ENCODE measurements at places on chromosomes 4 and X.

GRCh38 chr4:187070158-187070557 is 346.5 kb upstream of the FAT1 start:
- no peak for DNase-seq

GRCh38 chr4:37758226-37758625 is 68.3 kb upstream of the PGM2 start:
- no peak for DNase-seq

- no peak for DNase-seq
Measured at GRCh38 chr4:146486565-146486964, 35.2 kb downstream of the SLC10A7 start.

DNA sequence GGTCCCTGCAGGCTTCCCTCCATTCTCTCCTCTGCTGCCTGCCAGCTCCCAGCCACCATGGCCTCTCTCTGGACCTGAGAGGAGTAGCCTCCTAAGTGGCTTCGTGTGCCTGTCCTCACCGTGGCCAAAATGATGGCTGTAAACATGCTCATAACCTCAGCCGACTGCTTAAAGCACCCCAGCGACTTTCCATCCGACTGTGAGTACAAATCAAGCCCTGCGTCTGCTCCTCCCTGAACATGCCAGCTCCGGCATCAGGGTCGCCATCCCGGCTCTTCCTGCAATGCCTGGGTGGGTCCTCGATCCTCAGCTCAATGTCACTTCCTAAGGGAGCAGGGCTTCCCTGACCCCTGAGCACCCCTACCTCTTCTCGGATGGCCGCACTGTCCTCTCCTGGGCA is 3.3 kb upstream of the SORCS2 start:
- no peak for DNase-seq

- peak; percentile 38 for DNase-seq
Measured at GRCh38 chrX:7147413-7147977, at the start of gene STS. TSS of gene STS (plus strand) at chrX:7147712. CDS start at chrX:7253200, 105,488 bp downstream.

GRCh38 chr4:181792641-181793040 is 450.6 kb upstream of the TENM3 start:
- DNase-seq, result no peak

GRCh38 chr4:126051689-126052424 is 737.1 kb downstream of the FAT4 start:
- DNase-seq, result no peak

GRCh38 chrX:32480019-32480418 is 731.3 kb downstream of the DMD start:
- no peak for DNase-seq

GRCh38 chr4:137909529-137910309 is 332.4 kb downstream of the SLC7A11 start:
- DNase-seq, result no peak

GRCh38 chr4:162761965-162762364 is 404.7 kb downstream of the NAF1 start:
- no peak for DNase-seq

GRCh38 chr4:163476761-163477438 is 3.3 kb upstream of the TKTL2 start:
- no peak for DNase-seq

GRCh38 chr4:4268776-4269175 is 20.8 kb upstream of the TMEM128 start:
- DNase-seq, result no peak

DNA sequence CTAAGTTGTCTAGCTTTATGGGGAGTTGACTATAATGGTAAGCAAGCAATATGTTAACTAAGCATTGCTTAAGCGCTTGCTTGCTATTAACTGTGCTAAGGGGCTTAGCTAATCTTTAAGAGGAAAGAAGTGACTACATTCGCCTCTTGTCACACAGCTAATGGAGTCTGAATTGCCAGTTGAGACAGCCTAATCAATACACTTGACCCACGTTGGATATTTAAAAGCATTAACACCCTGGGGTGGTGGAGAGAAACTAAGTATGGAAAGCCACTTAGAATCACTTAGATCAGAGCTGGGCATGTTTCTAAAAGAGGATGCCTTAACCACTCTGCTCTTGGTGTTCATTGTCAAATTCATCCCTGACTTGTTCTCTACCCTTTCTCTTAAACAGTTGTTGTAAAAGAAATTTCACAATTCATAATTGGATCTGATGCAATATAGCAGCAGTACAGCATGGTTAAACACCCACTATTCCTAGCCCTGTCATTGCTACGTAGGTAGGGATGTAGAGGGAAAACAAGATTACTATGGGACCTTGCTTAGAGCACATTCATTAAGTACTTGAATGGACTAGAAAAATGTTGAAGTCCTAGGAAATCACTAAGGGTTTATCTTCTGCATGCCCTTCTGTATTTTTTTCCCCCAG is 3.5 kb downstream of the ZAR1 start:
- DNase-seq, result no peak

DNA sequence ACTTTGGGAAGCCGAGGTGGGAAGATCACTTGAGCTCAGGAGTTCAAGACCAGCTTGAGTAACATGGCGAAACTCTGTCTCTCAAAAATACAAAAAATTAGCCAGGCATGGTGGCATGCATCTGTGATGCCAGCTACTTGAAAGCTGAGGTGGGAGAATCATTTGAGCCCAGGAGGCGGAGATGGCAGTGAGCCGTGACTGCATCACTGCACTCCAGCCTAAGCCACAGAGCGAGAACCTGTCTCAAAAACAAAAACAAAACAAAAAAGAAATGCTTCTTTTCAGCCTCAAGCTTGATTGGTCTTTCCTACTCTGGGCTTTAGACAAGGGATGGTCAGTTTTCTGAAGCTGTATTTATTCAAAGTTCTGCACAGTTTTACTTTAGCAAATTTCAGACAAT is 15.8 kb upstream of the DHRSX start:
- no peak for DNase-seq

Data from GM12892 (cell line).